Left kidney (tissue), 8 donors: ENCODE measurements at places on chromosomes 13 and 19. TPM values are rescaled to one million over a fixed set of nuclear protein-coding genes. Genes with fewer than 3 reads are reported as not detected.

- DNase-seq: no peak
Observed at GRCh38 chr13:22161871-22162270, 491.0 kb downstream of the FGF9 start.

DNA sequence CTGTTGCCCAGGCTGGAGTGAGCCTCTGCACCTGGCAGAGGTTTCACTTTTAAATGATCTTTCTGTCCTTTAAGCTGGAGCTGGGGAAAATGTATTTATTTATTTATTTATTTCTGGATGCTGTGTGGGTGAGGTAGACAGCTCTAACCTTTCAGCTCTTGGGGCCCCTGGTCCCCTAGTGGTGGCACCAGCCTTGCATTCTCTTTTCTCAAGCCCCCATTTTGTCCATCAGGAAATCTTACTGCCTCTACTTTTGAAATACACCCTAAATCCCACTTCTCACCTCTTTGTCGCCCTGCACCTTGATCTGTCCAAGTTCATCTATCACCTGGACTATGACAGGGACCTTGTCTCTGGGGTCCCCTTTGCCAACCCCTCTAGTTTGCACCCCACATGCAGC is 2.1 kb upstream of the B9D2 start:
- no peak for DNase-seq

SLC10A2 gene
- 0.73 TPM for polyA plus RNA-seq

RBM42 gene
- polyA plus RNA-seq: 50.8 TPM

CEACAM8 gene
- 0.22 TPM for polyA plus RNA-seq

RNF17 gene
- 0.22 TPM for polyA plus RNA-seq

DCT gene
- 0.25 TPM for polyA plus RNA-seq
